ENCODE measurements at places on chromosomes 16 and 17.

GRCh38 chr17:62819511-62820221 is 11.6 kb upstream of the MARCHF10 start:
- DNase-seq: no peak

DNA sequence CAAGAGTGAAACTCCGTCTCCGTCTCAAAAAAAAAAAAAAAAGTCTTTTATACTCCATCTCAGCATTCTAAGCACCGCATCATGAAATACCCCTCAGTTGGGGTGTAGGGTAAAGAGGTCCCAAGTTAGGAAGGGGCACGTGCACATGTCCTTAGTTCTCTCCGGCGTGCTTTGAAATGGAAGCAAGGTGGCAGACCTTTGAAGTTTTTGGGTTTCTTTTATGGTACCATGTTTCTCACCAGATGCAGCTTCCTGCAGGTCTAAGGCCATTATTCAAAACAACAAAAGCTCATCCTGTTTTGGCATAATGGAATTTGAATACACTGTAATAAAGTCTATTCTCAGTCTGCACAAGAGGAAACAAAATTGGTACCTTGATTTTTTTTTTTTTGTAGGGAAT is 9.6 kb downstream of the EMC8 start:
- no peak for DNase-seq

- no peak for DNase-seq
These were observed 30.0 kb upstream of the MRTFB start for GRCh38 chr16:14041164-14041563.

- DNase-seq: no peak
These were observed 173.5 kb downstream of the AIPL1 start for GRCh38 chr17:6261466-6261865.

DNA sequence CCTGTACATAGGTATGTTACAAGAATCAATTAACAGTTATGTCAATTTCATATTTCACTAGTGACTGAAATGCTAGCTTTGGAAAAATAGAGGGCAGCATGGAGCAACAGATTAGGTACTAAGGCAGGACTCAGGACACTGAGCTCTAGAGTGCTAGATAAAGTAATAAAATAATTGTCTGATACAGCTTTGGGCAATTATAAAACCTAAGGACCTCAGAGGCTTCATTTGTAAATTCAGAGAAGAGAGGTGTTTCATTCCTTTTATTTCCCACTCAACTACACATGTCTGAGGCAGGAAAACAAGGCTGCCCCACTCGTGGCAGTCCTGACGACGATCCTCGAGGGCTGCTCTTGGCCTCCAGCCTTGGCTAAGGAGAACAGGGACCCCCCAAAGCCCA is 81.5 kb downstream of the CA4 start:
- peak; percentile 63 for DNase-seq

GRCh38 chr16:21646721-21647561 is 5.5 kb downstream of the IGSF6 start:
- DNase-seq: no peak

DNA sequence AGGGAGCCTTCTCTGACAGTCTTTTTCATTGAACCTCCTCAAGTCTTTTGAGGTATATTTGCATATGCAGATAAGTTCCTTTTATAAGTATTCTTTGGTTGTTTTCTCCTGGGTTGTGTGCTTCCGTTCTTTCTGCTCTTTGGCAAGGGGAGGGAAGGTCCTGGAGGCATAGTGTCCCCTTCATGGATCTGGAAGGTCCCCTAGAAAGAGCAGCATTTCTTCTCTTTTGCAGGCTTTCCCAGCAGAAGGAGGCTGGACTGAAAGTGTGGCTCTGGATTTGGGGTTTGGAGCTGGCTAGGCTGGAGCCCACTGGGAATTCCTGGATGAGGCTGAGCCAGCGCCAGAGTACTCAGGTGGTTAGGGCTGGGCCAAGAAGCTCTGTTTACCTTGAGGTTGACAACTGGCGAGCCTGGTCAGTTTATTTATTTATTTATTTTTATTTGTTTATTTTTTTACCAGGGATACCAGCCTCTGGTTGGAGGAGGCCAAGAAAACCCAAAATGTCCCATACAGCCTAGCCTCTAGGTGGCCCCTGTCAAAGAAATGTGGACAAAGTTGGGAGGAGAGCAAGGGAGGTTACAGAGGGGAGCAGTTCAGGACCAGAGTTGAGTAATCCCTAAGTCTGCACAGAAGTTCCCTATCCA is 5.4 kb upstream of the TOP2A start:
- DNase-seq: no peak

DNA sequence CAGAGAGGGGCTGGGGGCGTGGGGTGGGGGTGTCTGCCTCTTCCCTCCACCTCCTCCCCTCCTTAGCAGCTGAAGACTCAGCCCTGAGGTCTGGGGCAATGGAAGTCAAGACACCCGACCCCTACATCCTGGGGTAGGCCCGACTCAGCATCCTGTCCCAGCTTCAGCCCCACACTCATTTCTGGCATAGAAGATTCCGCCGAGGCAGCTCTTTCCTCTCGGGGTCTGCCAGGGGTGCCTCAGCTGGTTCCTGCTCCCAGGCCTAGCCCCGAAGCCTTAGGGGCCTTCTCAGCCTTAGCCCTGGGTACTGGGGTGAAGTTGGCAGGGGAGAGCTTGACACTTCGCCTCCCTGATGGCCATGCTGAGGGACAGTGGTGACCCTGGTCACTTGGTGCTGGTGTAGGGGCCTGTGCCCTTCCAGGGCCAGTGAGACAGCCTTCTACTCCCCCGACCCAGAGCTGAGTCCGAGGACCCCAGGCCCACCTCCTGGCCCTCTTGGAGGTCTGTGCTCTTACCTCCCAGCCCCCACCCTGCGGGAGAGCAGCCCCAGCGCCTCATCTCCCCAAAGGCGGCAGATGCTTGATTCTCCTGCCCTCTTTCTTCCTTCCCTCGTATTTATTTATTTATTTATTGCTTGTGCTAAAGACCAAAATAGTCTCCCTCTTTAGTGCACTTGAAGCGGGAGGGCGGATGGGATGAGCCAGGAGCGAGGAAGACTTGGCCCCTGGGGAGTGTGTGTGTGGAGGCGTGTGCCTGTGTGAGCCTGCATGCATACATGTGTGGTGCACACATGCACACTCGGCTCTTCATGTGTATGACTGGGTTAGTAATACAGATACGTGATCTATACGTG is 42.5 kb downstream of the KCNJ12 start:
- DNase-seq: no peak

DNA sequence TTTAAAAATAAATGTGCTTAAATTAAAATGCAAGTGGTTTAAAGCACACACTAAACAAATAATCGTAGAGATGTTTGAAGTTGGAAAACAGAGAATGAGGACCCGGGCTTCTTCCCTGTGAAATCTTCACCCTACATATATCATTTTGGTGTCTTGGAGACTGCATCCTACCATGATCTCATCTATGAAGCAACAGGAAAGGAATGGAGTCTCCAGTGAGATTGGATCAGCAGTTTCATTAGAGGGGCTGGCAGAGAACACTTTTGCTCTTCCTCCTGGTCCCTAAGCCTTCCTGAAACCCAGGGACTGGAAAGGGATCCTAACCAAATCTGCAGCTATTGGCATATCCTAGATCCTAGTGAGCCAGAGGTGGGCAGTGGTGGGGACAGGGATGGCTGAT is 85.0 kb downstream of the GRIN2A start:
- no peak for DNase-seq

GRCh38 chr16:3017794-3018506 is at the start of gene CLDN6:
Gene CLDN6 (minus strand): TSS chr16:3018183. CDS start chr16:3016021, 2,162 bp downstream.
- DNase-seq: no peak

Data from putamen (tissue), 1 donor.